ENCODE measurements at places on chromosomes 2 and 18.
A peak's percentile ranks its signal among the peaks of the same experiment; 100 is the strongest.

GRCh38 chr2:49928551-49928950 is 774.2 kb upstream of the FSHR start:
- no peak for DNase-seq

DNA sequence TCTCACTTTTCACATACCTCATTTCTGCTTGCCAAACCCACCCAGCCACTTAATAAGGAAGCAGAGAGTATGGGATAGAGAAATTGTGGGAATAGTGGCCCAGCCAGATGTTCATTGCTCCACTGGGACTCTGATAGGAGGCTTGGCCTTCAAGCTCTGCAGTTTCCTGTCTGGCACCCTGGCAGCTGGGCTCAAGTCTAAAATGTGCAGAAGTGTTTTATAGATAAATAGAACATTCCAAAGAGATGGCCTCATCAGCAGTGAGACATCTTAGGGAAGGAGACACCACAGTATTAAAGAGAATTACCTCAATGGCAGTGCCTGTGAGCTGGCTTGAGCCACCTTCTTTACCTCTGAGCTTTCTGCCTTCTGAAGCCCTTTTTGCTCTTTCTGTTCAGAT is 24.7 kb downstream of the COPS7B start:
- no peak for DNase-seq

DNA sequence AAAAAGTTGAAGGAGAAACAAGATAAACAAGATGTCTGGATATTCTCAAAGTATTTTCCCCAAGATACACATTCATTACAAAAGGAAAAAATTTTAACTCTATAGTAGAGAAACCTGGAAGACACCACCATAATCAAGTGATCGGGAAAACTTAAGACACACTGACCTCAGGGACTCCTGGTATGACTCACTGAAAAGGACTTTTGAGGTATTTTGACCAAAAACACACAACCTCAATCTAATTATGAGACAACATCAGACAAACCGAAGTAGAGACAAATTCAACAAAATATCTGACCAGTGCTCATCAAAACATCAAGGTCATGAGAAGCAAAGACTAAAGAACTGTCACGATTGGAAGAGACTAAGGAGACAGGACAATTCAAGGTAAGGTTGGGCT is 34.7 kb downstream of the LPIN2 start:
- no peak for DNase-seq

GRCh38 chr2:221571025-221571550 is 1.0 kb downstream of the EPHA4 start:
- peak; percentile 16 for DNase-seq

- DNase-seq = no peak
Measured at GRCh38 chr2:102075479-102075878, 67.1 kb upstream of the IL1R1 start.

DNA sequence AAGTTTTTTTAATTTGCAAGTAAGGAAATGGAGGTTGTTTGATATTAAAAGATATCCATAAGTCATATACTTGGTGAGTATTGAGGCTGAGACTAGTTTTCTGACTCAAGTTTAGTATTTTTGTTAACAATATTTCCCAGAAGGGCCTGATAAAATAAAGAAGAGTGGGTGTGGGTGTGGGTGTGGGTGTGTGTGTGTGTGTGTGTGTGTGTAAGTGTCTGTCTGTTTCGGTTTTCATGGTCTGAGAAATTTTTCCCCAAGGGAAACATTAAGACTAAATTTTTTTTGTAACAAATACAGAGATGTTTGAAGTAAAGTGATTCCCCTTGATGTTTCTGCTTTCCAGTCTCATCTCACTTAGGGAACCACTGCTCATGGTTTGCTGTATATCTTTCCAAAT is 36.5 kb downstream of the PPM1B start:
- DNase-seq = no peak

DNA sequence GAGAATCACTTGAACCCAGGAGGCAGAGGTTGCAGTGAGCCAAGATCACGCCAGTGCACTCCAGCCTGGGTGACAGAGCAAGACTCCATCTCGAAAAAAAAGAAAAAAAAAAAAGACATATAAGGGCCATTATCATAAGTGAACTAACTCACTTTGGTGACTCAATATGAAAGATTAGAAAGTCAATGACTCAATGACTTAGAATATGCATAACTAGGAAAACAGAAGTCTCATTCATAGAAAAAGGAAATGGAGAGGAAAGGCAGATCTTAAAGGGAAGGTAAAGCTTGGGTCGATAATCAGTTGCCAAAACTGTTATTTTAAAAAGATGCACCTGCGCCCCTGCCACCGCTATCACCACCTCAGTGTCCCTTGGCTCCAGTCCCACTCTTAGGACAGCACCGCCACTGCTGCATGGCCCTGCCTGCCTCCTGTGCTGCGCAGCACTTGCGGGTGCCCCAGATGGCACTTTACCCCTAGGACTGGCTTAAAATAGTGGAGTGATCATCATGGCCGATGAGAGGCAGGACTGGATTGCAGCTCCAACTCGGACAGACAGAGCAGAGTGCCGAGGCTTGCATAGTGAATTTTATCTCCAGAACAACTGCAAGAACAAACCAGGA is 54.7 kb downstream of the INO80D start:
- DNase-seq = no peak

DNA sequence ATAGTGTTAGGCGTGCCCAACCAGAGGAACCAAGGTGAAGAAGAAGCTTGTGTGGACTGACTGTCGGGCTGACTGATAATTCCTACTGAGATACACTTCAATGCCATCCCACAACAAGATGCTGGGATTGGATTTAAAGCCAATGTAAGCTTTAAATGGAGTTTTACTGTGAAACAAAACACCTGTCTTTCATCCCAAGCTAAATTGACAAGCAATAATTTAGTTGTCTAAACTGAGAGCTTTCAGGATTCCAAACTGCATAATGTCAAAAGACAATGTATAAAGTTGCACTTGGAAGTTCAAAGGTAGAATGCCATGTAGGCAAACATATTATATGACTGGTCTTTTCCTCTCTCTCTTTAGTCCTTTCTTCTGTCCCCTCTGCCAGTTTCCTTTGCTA is 1025.3 kb upstream of the FANCL start:
- no peak for DNase-seq

Measured in natural killer cell (primary cell).